ENCODE measurements at places on chromosomes 13 and 19.

- no peak for DNase-seq
Observed at GRCh38 chr13:72074663-72075062, 207.7 kb upstream of the DACH1 start.

DNA sequence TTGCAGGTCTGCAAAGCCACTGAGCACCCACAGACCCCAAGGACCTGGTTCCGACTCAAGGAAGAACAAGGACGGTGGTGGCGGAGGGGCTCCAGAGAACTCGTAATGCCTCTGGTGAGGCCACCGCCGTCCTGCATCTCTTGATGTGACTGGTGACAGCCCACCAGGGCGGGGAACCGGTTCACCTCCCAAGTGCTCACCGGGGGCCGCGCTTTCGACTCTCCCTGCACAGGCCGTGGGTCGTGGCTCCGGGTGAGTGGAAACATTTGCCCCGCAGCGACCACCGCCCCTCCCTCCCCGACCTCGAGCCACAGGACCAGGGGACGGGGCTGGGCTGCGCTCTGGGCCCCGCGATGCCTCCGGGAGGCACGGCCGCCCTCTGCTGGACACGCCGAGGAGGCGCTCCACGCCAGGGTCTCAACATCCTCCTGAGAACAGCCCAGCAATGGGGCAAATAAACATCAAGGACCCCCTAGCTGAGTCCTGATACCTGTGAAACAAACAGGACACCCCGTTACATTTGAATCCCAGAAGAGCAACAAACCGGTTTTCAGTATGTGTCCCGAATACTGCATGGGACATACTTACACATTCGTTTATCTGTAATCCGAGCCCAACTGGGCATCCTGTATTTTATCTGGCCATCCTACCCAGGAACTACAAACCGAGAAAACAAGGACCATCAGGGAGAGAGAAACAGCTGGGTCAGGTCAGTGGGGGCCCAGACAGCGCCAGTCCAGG lies 3.9 kb upstream of the PLPP2 start:
- DNase-seq = no peak

- DNase-seq = no peak
Observed at GRCh38 chr19:53865523-53865917, 2.2 kb upstream of the MYADM start.

- DNase-seq = no peak
Observed at GRCh38 chr13:76331943-76332712, 554.1 kb downstream of the KCTD12 start.

DNA sequence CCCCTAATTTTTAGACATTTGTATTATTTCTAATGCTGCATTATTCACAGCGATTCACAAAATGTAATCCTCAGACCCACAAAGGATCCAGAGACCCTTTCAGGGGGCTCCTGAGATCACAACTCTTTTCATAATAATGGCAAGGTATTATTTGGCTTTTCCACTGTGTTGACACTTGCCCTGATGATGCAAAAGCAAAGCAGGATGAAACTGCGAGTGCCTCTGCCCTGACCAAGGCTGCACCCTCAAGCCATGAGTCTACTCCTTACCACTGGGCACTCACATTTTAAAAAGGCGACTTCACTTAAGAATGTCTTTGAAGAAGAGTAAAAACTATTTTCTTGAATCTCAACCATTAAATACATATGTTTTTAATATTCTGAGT lies 11.4 kb downstream of the ELF1 start:
- DNase-seq = no peak

- DNase-seq = no peak
Observed at GRCh38 chr13:102227741-102228140, 174.1 kb downstream of the FGF14 start.

DNA sequence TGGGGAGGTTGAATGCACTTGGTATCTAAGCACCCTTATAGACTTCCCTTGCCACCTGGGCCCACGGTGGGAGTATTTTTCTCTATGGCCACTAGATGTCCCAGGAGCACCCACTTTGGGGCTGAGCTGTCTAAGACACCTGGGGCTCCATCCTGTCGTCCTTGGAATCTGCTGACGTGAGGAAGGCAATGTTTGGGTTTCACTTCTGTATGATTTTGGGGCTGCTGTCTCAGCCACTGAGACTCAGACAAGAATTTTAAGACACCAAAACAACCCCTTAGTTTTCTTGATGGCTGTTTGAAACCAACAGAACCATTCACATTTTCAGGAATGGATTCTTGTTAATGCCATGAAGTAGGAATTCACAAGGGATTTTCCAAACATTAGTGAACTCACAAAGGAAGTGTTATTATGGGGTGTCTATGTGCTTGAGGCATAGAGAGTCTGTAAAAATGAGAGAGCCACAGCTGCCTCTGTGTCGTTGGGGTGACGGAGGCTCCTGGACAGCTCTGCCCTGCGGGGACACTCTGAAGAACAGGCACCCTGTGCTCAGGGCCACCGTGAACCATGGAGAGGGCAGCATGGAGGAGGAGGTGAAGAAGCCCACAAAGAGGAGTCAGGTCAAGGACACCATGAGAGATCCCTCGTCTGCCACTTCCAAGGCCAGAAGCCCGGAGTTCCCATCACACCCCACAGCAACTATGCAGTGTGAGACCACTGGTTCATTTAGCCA lies 106.8 kb upstream of the SPATA13 start:
- no peak for DNase-seq

DNA sequence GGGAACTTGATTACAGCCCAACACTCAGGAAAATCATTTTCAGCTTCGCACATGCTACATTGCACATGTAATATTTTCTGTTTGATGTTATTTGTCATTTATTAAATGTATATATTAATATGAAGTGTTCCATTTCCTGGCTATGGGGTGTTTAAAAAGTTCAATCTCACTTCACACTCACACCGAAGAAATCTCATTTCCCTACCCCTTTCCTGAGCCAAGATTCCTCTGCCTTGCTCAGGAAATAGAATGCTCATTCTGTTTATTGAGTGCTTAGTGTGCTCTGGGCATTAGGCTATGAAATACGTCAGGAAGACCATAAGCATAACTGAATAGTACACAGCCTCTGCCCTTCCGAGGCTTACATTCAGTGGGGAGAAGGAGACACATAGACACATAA lies 331.9 kb upstream of the TSHZ3 start:
- DNase-seq = no peak

GRCh38 chr19:461721-462551 lies 1.1 kb upstream of the SHC2 start:
- no peak for DNase-seq

DNA sequence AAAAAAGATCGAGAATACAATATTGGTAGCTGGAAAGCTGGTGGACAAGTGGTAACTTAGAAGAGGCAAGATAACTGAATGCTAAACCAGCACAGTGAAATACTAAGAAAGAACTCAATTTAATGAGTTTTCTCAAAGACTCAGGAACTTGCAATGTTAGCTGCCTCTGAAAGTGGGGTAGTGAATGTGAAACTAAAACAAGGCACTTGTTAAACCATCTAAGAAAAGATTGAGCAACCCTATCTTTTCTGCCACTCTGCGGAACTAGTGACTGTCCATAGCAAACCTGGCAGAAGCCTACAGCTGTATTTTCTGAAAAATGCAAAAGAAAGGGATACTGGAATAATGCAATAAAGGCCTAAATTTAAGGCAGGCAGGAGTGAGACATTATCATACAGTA lies 1574.4 kb upstream of the PRR20A start:
- no peak for DNase-seq

GRCh38 chr19:19371059-19371458 lies 34.4 kb upstream of the GATAD2A start:
- DNase-seq = no peak

GRCh38 chr13:75587679-75588078 lies 38.1 kb downstream of the UCHL3 start:
- no peak for DNase-seq

DNA sequence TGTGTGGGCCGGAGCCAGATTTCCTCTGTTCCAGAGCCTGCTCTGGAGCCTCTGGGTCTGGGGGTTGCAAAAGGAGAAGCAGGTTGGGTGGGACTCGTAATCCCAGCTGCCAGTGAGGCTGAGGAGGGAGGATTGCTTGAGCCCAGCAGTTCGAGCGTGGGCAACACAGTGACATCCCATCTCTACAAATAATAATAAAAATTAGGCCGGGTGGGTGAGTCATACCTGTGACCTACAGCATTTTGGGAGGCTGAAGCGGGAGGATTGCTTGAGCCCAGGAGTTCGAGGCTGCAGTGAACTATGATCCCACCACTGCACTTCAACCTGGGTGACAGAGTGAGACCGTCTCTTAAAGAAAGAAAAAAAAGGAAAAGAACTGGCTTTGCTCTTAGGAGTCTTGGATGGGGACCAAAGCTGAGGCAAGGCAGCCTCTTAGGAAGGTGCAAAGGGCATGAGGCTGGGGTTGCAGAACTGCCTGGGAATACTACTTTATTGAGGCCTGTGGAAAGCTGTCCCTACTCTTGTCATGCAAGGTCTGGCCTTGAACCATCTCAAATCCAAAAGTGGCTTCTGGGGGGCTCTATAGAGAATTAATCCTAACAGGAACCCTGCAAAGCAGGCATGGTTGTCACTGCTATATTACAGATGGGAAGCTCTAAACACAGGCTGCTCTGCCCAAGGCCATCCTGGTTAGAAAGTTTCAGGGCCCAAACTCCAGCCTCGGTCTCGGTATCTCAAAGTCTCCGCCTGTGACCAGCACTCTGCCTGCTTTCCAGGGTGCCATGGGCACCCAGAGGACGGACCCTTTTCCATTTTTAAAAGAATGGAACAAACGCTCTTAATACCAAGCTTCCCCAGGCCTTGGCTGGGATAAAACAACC lies 880 bp upstream of the C19orf12 start:
- no peak for DNase-seq

DNA sequence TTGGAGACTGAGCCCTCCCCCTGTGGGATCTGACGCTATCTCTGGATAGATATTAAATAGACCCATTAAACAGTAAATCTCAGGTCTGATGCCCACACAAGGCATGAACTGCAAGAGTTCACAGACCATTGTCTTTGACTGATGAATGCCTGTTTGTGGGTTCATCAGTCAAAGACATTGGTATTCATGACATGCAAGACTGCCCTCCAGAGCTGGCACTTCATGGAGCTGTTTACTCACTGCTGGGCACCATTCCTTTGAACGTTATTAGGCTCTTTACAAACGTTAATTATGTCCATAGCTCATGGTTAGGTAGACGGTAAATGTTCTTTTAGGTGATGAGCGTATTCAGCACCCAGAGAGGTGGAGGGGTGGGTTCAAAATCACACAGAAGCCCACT lies 111.8 kb upstream of the PABPC3 start:
- DNase-seq = no peak
